ENCODE measurements at places on chromosomes 2 and 18.

DNA sequence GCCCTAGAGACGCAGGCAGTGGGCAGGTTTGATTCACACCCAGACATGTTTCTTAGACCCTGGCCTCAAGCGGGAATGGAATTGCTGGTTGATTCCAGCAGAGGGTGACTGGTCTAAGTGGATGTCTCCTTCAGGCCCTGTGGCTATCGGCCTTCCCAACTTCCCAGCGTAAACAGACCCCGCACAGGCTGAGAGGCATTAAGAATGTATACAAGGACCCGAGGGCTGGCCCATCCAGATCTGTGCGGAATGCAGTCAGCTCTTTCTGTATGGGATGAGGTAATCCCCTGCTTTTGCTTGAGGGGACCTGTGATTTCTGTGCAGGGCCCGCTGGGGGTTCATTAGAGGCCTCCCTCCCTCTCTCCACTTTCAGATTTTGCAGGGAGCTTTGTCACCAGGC, 6.5 kb downstream of the ACKR3 start:
- no peak for DNase-seq

- no peak for DNase-seq
Measured at GRCh38 chr2:80496775-80497174, 192.2 kb upstream of the LRRTM1 start.

DNA sequence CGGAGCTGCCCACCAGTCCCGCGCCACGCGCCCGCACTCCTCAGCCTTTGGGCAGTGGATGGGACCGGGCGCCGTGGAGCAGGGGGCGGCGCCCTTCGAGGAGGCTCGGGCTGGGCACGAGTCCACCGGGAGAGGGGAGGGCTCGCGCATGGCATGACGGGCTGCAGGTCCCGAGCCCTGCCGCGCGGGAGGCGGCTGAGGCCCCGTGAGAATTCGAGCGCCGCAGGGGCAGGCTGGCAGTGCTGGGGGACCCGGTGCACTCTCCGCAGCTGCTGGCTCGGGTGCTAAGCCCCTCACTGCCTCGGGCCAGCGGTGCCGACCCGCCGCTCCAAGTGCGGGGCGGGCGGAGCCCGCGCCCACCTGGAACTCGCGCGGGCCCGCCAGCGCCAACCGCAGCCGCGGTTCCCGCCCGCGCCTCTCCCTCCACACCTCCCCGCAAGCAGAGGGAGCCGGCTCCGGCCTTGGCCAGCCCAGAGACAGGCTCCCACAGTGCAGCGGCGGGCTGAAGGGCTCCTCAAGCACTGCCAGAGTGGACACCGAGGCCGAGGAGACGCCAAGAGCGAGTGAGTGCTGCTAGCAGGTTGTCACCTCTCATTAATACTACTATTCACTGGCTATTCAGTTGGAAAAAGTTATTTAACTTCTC, 3.6 kb upstream of the TTC21B start:
- no peak for DNase-seq

DNA sequence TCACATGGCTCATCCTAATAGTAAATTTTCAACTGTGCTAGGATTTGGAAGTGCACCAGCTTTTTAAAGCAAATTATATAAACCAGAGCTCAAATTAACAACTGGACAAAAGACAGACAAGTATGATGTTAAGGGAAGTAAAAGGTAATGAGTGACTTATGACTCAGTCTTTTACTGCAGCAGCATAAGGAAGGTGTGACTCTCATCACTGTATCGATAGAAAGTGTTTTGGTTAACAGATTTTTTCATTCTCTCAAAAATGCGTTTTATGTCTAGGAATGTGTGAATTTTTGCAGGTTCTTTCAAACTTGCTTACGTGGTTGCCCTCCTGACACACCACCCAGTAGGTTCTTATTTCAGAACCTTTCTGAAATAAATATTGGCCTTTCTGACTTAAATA, 244.2 kb upstream of the BOD1L2 start:
- no peak for DNase-seq

DNA sequence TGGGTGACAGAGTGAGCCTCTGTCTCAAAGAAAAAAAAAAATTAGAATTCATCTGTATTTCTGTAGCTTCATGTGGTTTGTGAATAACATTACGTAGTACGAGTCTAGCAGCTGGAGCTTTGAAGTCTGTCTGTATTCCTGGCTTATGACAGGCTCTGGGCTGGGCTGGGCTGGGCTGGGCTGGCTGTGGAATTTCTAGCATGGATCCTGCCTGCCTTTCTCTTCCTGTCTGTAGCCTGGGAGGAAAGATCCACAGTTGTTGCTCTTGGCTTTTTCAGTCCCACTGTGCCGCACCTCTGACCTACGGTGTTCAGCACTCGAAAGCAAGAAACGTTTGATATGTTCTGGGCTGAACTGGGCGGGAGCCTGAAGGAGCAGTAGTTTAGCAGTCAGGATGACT, 55.4 kb downstream of the BOLA3 start:
- no peak for DNase-seq

GRCh38 chr2:206275312-206276055, 1.0 kb downstream of the ZDBF2 start:
- peak; percentile 3 for DNase-seq

GRCh38 chr2:20642055-20642971, 8.6 kb downstream of the HS1BP3 start:
- DNase-seq, result peak; percentile 70

DNA sequence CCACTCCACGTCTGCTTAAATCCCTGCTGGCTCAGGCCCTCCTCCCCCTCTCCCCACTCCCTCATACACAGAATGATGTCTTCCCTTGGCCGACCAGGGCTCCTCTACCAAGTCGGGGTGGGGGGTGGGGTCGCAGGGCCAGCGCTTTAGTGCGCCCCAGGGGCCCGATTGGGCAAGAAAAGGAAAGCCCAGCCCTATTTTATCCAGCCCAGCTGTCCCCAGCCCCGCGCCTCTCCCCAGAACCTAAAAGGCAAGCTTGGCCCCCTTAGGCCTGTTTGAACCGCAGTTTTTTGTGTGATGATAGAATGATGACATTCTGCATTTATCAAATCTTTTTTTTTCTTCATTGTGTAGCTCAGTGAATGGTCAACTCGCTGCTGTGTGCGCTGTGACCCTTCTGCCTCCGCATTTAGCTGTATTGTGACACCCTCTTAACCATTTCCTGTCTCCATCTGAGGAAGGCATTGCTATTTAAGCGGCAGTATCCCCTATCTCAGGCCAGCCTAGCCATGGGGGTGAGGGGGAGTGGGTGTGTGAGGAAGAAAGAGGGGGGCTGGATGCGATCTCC, 231.4 kb downstream of the HAUS1 start:
- no peak for DNase-seq

GRCh38 chr2:42359304-42359964, 1.6 kb downstream of the COX7A2L start:
- no peak for DNase-seq

DNA sequence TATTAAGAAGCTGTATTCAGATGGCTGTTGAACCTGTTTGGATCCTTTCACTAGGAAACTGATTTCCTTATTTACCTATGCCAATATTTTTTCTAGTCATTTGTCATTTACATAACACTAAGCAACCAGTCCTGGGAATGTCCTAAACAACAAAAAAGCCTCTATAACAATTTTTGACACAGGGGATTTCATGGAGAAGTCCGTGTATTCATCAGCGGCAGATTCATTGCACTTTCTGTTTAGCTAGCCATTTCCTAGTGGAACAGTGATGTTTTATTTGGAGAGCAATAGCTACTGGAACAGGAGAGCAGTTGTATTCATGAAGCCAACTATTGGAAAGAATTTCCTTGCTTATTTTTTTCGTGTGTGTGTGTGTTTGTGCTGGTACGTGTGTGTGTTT, 604.3 kb upstream of the POU3F3 start:
- DNase-seq, result no peak

- DNase-seq, result no peak
Measured at GRCh38 chr2:216192181-216192580, 83.0 kb downstream of the XRCC5 start.

GRCh38 chr2:105141099-105141614, 100.4 kb upstream of the GPR45 start:
- DNase-seq, result no peak

- no peak for DNase-seq
Measured at GRCh38 chr2:111246620-111247061, 125.9 kb downstream of the BCL2L11 start.

GRCh38 chr2:179344970-179345369, 80.3 kb upstream of the SESTD1 start:
- no peak for DNase-seq

DNA sequence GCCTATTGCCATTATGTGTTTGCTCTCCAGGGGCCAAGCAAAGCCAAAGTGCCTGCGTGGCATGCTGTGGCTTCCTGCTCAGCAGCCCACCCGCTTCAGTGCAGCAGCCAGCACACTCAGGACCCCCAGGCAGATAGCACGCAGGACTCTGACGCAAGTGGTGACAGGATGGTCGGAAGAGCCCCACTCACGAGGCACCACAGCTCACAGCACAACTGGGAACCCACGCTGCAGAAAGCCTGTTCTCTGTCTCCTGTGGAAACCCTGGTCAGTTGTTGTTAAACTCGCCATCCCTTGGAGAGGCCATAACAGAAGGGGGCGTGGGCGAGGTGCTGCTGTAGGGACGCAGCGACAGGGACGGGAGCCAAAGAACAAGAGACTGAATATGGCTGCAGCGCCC, 76.4 kb downstream of the HDAC4 start:
- DNase-seq, result no peak

- no peak for DNase-seq
Measured at GRCh38 chr2:168185583-168186274, 61.7 kb downstream of the STK39 start.

DNA sequence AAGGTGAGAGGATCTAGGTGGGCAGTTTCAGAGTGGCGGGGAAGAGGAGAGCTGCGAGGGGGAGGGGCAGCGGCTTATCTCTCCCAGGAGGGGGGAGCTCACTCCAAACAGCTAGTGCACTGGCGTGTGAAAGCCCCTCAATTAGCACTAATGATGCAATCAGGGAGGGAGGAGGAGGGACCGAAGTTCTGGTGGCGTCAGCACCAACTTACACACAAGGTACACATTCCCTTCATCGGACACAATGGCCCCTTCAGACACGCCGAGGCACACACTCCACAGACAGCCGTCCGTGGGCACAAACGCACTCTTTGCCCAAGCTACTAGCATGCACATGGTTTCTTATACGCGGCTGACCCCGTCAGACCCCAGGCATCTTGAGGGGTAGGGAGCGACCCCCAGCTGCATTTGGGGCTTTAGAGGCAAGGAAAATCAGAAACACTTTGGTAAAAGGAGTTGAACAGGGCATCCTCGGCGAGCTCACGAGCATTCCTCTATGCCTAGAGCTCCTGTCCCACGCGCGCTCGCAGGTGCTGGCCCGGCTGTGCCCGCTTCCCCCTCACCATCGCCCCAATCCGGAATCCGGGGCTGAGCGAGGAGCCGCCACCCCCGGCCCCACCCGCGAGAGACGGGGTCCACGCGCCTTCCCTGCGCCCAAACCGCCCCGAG, 868 bp upstream of the PKDCC start:
- no peak for DNase-seq

DNA sequence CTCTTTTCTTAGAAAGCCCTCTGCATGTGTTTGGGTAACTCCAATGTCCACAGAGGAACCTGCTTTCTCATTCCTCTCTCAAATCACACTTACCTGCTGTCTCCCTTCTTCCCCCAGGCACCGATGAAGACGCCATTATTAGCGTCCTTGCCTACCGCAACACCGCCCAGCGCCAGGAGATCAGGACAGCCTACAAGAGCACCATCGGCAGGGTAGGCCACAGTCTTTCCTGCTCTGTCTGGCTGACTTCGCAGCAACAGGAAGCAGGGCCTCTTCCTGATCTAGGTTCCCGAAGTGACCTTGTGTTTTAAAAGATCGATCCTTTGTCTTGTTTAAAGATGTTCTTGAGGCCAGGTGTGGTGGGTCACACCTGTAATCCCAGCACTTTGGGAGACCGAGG, 25.0 kb upstream of the GMCL1 start:
- DNase-seq, result no peak

DNA sequence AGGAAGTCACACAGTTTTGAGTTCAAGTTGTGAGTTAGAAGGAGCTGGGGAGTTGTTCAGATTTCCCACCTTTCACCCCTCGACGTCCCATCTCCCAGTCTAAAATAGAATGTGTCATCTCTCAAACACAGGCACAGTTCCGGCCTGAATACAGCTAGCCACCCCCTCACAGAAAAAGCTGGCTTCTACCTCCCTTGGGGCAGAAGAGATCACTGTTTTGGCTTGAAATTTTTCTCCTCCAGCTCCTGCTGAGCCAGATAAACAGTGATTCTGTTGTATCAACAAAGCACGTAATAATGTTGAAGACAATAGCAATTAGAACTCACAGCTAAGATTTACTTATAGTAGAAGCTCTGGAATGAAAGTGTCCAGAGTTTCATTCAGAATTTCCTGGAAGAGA, 74.7 kb downstream of the KIAA2012 start:
- DNase-seq, result no peak

- DNase-seq, result no peak
Measured at GRCh38 chr18:35610724-35611123, 29.2 kb downstream of the GALNT1 start.

GRCh38 chr2:196239622-196240587, 68.5 kb upstream of the STK17B start:
- DNase-seq, result peak; percentile 88

DNA sequence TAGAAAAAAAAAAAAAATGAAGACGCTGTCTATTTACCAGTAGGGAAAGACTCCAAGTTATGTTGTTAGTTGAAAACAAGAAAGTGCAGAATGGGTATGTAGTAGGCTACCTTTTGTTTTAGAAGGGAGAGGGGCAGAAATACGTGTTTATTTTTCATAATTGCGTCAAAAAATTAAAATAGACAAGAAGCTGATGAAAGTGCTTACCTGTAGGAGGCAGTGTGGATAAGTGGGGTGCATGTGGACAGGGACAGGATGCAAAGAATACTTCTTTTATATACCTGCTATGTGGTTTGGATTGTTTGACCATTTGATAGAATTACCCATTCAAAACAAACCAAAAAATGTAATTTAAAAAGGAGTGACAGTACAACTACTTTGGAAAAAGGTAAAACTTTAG, 3.0 kb upstream of the GCG start:
- no peak for DNase-seq

GRCh38 chr2:5035057-5035488, 657.1 kb upstream of the SOX11 start:
- DNase-seq, result no peak

DNA sequence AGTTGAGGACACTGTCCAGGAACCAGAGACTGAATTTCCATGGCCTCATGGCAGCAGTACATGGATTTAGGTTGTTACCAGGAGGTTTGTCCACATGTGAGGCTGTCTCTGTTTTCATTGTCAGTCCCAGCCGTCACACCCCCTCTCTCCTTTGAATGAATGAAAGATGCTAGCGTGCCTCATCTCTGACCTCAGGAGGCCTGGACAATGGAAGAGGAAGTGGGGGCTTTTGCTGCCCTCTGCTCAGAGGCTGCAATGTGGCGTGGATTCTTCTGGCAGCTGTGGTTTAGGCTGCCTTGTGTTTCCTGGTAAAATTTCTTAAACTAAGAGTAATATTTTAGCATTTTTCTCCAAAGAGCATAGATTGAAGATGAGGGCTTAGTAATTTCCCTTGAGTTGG, 47.5 kb downstream of the RAB31 start:
- peak; percentile 25 for DNase-seq
